ENCODE measurements at places on chromosomes 4 and X.
A peak's percentile ranks its signal among the peaks of the same experiment; 100 is the strongest.

GRCh38 chrX:148574237-148574973 lies 74.0 kb downstream of the AFF2 start:
- no peak for DNase-seq

DNA sequence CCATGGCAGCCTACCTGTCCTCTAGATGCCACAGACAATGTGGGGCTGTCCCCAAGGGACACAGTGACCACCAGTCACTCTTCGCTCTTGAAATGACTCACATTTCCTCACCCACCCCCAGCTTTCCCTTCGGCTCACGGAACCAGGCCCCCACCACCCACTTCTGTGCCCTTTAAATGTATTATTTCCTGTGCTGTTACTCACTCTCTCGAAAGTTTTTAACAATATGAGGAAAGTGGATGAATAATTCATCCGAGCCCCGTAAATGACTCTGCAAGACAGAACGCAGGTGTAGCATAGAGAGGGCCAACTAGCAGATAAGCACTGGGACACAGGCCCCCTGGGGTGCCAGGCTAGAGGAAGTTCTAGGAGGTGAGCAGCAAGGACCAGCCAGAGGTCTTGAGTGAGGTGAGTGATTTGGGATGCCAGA lies 179.5 kb upstream of the TBL1X start:
- peak; percentile 36 for DNase-seq

- DNase-seq = no peak
These were observed 503.3 kb upstream of the FAM241A start for GRCh38 chr4:111641813-111642579.

DNA sequence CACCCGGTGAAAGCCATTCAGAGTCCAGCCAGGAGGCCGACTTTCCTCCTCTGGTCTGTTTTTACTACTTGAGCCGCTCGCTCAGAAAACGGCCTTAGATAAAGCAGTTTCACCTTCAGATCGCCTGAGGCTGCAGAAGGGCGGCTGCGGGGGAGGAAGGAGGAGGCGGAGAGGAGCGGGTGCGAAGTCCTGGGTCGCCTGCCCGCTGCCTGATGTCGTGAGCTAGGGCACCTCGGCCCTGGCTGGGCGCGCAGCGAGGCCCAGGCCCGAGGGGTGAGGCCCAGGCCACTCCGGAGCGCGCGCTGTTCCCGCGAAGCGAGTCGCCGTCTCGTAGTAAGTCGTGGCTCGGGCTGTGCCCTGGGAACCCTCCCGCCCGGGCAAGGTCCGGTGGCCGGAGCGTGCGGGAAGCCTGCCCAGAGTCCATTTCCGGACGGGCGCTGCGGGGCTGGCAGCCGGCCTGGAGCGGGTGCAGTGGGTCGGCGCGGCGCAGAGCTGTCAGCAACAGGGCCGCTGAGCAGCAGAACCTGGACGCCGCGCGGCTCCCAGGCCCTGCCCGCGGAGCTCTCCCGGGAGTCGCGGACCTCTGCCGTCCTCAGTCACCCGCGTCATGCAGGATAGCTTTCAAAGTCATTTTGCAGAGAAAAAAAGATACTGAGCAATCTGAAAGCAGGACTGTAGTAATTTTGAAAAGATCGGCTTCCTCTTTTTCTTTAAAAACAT lies 18.6 kb downstream of the TRIM2 start:
- no peak for DNase-seq

- DNase-seq = no peak
These were observed 16.8 kb upstream of the C4orf51 start for GRCh38 chr4:145663194-145663593.

DNA sequence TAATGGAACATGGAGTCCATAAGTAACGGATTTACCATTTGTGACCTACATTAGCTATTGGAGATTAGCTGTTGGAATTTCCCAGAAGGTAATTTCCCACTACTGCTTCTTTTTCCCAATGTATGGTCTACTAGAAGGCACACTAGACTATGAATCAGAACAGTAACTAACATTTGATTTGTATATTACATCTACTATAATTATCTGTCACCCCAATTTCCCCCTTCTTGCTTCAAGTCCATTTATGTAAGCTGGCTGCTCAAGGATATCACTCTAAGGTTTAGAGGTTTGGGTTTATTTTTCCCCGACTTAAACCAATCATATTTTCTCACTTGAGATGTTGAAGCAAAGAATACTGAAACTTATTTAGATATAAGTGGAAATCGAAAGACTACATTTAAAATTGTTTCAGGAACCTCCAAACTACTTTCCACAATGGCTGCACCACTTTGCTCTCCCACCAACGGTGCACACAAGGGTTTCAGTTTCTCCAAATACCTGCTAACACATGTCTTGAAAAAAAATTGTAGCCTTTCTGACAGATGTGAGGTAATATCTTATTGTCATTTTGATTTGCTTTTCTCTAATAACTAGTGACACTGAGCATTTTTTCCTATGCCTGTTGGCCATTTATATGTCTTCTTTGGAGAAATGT lies 33.3 kb upstream of the H2AZ1 start:
- DNase-seq = no peak

- DNase-seq = no peak
These were observed 153.4 kb upstream of the ARSJ start for GRCh38 chr4:114132830-114133229.

GRCh38 chr4:24595659-24596058 lies 11.3 kb upstream of the DHX15 start:
- DNase-seq = no peak

GRCh38 chr4:180314972-180315371 lies 1928.2 kb upstream of the TENM3 start:
- no peak for DNase-seq

DNA sequence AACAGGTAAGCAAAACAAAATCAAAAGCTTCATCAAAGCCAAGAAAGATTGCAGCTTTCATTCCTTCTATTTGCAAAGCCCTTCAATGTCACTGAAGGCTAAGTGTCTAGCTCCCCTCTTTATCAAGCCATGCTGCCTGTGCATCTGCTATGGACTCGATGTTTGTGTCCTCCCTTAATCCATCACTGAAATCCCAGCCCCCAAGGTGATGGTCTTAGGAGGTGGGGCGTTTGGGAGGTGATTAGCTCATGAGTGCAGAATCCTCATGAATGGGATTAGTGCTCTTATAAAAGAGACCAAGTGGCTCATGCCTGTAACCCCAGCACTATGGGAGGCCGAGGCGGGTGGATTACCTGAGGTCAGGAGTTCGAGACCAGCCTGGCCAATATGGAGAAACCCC lies 6.9 kb upstream of the TRIM2 start:
- DNase-seq = no peak

DNA sequence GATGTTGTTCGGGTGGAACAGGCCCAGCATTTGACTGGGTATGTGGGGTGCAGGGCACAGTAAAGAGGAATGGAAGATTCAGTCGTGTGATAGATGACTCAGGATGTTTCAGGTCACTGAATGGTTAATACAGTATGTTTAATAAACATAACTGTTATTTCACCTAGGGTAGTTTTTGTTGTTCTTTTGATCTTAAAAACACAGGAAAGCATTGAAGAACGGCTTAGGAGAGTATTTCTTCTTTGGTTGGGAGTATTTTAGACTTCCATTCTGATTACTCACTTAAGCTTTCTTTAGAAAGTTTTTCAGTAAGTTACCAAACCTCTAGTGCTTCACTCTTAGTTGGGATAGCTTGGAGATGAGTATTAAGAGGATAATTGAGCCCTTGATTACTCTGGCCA lies 62.3 kb downstream of the STAG2 start:
- DNase-seq = no peak

GRCh38 chrX:3962511-3963311 lies 249.3 kb upstream of the PRKX start:
- no peak for DNase-seq

DNA sequence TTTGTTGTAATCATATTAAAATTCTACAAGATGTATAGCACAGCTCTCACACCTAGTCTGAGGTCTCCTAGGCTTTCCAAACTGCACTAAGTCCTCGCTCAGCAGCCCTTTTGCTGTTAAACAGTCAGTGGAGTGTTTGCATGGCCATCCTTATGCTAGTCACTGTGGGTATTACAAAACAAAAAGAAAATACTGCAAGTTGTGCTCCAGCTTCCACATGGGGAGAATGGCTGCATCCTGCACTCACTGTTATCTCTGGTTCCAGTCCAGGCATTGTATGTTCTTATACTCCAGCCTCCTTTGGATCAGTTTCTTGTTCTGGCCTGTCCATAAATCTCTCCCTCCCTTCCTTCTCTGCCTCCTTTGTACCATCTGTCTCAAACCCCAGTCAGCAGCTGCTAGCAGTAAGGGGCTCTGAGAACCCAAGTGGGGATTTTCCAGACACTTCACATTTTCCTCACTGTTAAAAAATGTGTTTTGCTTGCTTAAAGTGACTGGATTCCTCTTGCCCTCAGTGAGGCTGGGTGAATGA lies 38.5 kb upstream of the BMP15 start:
- no peak for DNase-seq

DNA sequence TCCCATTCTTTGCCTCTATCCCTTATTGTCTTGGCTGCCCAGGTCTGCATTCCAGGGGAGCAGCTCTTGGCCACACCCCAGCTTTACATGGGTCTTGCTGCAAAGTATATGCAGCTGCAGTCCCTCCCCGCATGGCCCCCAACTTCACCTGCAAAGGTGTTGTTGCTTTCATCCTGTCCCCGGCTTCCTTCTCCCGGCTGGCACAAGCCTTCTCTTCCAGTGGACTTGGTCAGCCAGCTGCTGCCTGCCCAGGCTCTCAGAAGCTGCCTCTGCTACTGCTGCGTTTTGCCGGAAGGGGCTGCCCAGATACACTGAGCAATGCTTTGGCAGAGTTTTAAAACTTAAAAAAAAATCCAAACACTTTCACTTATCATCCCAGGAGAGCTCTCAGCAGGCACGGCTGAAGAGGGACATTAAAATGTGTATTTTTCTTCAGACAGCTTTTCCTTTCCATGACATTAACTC lies 121.2 kb upstream of the PDLIM3 start:
- DNase-seq = no peak

DNA sequence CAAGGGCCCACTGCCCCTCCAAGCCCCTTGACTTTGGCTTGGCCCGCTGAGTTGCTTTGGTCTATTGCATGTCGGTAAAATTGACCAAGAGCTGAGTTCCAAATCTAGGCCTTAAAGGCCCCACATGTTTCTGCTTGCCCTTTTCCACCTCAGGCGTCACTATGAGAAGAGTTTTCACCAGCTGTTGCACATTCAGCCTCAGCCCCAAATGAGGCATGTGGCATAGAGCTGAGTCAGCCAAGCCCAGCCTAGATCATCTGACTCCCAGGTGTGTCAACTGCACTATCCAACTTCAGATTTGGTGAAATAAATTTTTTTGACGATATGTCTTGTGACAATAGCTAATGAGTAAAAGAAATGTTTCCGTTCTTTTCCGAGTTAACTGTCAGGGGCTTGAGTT lies 424.5 kb upstream of the FAM47C start:
- DNase-seq = no peak

GRCh38 chrX:13092455-13092941 lies 48.1 kb upstream of the FAM9C start:
- DNase-seq = no peak

DNA sequence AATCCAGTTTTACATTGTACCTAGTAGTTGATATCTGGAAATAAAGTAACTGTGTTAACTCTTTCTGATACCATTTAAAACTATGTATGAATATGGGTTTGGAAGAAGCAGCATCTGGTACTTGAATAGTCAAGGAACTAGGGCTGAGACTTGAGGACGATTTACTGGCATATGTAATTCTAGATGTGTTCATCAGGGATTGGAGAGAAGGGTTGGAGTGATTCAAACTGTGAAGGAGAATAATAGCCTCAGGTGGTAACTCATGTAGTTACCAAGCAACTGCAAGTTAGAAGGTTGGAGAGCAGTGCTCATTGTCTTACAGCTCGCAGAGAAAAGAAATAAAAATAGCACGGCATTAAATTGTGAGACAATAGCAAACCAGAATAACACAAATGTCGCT lies 29.5 kb upstream of the TXLNG start:
- no peak for DNase-seq

- no peak for DNase-seq
These were observed 94.1 kb upstream of the GK2 start for GRCh38 chr4:79502081-79502480.

- DNase-seq = no peak
These were observed 15.4 kb upstream of the DOCK11 start for GRCh38 chrX:118480172-118480571.

DNA sequence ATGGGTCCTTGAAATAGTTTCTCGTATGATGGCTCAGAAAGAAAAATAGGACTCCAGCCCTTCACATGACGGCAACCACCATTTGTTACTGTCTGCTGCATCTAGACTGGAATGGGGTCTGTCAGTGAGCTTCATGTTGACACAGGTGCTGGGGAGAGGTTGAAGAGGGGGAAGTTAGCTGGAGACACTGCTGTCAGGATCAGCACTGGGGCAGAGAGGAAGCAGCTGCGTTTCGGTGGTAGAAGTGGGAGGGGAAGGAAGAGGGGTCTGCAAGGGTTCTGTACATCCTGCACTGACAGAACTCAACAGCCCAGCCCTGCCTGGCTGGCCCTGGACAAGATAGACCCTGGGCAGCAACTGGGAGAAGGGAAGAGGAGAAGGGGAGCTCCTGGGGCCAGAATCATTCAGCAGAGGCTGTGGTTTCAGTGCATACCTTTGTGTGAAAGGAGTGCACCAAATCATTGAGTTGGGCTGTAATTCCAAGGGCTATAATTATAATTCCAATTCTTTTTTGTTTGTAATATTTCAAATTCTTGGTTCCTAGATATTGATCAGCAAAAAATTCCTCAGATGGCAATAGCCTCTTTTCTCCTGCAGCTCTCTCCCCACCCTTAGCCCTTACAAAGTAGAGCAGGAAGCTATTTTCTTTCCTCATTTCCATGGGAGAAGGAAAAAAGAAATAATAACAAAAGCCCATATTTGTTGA lies 119.4 kb upstream of the C1GALT1C1 start:
- no peak for DNase-seq

DNA sequence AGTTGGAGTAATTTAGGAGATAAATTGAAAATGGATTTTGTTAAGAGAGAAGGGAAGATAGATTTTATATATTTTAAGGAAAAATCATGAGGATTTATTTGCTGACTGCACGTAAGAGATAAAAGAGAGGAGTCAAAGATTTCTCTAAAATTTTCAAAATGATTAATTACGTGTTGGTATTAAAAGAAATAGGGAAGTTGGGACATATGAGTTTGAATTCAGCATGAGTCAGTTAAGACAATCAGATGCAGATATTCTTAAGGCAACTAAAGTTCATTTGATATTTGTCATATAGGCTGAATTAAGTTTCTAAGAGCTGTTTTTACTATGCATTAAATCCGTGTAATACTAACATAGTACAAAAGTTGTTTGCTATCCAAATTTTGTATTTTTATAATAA lies 46.9 kb downstream of the TET2 start:
- DNase-seq = no peak

- DNase-seq = no peak
These were observed 52.7 kb downstream of the ADGRA3 start for GRCh38 chr4:22463179-22463578.

- DNase-seq = no peak
These were observed 3.2 kb downstream of the CAMK2D start for GRCh38 chr4:113758372-113758771.

DNA sequence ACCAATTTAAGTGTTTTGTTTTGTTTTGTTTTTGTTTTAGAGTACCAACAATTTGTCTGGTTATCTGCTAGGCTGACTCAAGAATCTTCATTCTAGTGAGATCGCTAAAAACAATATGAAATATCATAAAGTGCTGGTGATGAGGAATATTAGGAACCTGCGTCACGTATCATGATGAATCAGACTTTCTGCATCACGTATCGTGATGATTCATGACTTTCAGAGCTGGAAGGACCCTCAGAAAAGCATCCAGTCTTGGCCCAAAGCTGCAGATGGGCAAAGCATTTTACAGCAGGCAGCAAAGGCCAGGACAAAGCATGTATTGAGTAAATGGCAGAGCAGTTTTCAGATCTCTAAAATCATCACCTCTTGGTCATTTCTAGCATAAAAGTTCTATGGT lies 278.0 kb upstream of the BOD1L1 start:
- no peak for DNase-seq

- DNase-seq = no peak
These were observed 21.1 kb downstream of the AIFM1 start for GRCh38 chrX:130144509-130144908.
